ENCODE measurements at places on chromosomes 12 and 14.

- no peak for DNase-seq
Measured at GRCh38 chr14:106013879-106014376, 487.5 kb downstream of the TMEM121 start.

DNA sequence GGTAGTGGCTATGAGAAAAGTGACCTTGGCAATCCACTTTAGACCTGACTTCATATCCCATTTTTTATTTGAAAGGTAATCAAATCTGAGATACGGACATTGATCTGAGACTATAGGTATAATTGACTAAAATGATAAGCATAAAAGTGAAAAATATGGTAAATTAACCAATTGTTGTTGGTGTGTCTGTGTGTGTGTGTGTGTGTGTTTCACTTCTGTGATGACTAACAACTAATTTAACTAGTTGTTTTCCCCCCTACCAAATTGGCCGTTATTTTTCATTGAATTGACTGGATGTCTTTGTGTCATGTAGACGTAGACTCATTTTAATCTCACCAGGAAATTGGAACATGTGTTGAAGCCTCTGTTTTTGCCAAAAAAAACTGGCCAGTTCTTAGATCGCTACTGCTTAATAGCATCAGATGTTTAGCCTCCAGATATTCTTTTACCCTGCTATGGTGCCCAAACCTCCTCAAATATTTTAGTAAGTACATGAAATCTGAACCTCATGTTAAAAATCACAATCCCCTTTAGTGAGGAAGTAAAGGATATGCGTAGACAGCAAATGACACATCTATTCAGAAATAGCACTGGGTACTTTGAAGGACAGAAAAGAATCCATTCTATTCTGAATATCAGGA, 395.0 kb downstream of the EGLN3 start:
- no peak for DNase-seq

- DNase-seq = no peak
Measured at GRCh38 chr14:69495341-69495921, 10.9 kb downstream of the PLEKHD1 start.

- no peak for DNase-seq
Measured at GRCh38 chr14:103186909-103187586, 63.8 kb downstream of the TNFAIP2 start.

- DNase-seq = no peak
Measured at GRCh38 chr14:59688224-59689170, 111.9 kb upstream of the CCDC175 start.

GRCh38 chr12:89880690-89881350, 172.2 kb upstream of the ATP2B1 start:
- DNase-seq = peak; percentile 69

DNA sequence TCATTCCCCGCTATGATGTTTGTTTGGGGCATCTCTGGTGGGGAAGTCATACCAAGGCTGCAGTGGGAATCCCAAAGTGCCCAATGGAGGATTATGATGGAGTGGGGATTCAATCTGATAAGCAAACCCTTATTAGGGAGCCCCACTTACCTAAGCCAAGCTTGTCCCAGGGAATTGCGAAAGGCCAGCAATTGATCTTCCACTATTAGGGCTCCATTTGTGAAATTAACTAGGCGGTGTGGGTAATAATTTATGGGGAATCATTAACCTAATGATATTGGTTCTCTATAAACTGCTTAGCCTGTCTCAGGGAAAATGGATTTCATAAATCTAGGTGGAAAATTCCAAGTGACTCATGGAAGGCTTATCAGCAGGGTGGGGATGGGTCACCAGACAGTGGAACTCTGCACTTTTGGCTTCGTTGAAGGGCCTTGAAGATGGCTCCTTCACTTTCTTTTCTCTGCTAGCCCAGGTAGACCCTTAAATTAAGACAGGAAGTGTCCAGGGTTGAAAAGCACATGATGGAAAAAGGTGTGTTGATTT, 113.0 kb upstream of the WSCD2 start:
- no peak for DNase-seq

- no peak for DNase-seq
Measured at GRCh38 chr12:25051171-25051570, 102.3 kb upstream of the BCAT1 start.

- DNase-seq = no peak
Measured at GRCh38 chr12:132622437-132623071, 4.0 kb downstream of the P2RX2 start.

GRCh38 chr12:11906286-11906935, 164.3 kb upstream of the BCL2L14 start:
- no peak for DNase-seq

DNA sequence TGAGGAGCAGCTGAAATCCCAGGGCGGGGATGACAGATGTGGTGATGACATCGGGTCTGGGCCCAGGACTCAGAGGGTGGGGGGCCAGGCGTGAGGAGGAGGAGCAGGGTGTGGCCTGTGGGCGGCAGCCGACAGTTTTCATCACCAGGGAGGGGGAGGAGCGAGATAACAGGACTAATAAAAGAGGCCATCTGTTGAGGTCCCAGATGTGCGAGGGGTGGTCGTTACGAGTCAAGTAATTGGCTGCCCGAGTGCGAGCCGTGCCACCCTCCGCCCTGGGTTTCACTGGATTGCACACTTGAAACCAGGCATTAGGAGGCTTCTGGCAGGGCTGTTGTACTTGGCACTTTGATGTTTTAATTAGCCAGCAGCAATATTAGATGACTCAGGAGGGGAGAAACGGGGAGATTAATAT, 67.2 kb downstream of the NOS1 start:
- DNase-seq = no peak

- DNase-seq = no peak
Measured at GRCh38 chr12:132432721-132433577, 57.0 kb upstream of the FBRSL1 start.

- DNase-seq = no peak
Measured at GRCh38 chr12:57620936-57621496, 9.8 kb downstream of the ARHGEF25 start.
